ENCODE measurements at places on chromosomes 12 and 14.

DNA sequence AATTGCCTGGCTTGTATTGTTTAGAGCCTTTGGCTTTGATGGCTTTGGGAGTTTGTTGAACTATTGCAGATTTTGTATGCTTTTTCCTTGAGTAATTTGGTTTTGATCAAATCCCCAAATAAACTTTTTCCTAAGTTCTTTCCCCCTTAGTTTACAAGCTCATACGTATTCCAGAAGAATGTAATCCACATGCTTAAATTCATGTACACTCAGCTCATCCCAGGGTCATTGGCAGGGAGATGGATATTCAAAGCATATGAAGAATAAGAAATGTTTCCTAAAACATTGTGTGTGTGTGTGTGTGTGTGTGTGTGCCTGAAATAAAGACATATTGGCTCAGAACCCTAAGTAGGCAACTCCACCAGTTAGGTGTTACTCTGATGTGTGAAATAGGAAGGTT lies 89.4 kb downstream of the TMEM30B start:
- DNase-seq: no peak

DNA sequence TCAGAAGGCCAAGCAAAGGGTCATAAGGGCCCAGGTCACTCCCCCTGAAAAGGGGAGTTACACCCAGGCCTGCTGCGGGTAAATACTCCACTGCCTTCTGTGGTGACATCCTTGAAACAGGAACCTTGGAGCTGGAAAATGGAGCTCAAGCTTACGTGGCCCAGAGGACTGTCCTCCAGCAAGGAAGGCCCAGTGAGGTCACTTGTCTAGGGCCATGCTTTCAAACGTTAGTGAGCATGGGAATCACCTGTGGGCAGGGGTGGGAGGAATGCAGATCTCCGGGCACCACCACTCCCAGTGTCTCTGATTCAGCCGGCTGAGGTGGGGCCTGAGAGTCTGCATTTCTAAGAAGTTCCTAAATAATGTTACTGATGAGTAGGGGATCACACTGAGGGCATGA lies 140.5 kb upstream of the CCND2 start:
- no peak for DNase-seq

GRCh38 chr14:91409928-91410718 lies 7.5 kb downstream of the CCDC88C start:
- DNase-seq: no peak

DNA sequence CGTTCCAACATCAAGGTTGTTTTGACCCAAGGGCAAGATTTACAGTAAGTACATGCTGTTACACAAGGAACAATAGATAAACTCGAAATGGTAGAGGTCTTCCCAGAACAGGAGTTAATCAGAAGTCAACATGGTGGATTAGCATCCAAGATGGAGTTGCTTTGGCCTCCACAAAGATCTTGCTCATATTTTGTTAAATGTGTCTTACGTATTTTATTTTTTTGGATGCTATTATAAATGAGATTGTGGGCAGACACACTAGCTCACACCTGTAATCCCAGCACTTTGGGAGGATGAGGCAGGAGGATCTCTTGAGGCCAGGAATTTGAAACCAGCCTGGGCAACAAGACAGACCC lies 22.3 kb upstream of the RAB21 start:
- no peak for DNase-seq

GRCh38 chr12:12975322-12976077 lies 23.5 kb upstream of the GPRC5D start:
- peak; percentile 33 for DNase-seq

DNA sequence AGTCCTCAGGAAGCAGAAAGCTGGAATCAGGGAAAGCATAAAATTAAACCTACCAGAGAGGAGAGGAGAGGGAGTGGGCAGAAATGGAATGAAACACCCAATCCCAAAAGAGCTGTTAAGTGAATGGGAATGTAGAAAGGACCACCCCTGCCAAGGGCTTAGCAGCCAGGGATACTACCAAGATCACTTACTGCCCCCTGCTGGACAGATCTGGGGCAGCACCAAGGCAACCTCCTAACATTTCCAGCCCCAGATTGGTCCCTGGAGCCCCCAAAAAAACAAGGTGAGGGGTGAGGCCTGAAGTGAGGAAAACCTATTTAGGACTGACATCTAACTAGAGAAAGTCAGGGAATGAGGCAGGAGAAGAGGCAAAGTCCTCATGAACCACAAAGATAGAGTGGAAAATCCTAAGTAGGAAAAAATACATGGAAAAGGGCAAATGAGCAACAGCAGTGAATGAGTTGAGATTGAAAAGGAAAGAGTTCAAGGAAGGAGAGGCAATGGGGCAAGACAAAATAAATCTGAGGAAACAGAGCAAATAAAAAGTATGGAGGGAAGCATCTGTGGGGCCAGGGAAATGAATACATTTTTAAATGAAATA lies 11.2 kb upstream of the FKBP11 start:
- peak; percentile 75 for DNase-seq

- no peak for DNase-seq
Measured at GRCh38 chr14:77270361-77271112, 469 bp downstream of the NGB start.

DNA sequence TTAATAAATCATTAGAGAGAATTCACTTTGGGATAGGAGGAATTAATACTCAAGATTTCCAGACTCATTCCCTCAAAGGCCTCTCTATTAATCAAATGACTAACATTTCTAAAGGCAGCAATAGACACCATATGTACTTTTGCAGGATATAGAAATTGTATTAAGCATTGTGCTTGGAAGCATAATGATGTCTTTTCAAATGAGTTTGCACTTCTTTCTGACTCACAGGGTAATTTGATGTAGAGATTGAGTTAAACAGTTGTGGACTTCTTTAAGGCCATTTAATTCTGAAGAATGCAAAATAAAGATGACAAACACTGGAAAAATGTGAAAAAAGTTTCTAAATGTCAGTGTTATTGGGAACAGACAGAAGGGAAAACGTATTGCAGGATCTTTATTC lies 63.4 kb upstream of the CSRP2 start:
- no peak for DNase-seq

DNA sequence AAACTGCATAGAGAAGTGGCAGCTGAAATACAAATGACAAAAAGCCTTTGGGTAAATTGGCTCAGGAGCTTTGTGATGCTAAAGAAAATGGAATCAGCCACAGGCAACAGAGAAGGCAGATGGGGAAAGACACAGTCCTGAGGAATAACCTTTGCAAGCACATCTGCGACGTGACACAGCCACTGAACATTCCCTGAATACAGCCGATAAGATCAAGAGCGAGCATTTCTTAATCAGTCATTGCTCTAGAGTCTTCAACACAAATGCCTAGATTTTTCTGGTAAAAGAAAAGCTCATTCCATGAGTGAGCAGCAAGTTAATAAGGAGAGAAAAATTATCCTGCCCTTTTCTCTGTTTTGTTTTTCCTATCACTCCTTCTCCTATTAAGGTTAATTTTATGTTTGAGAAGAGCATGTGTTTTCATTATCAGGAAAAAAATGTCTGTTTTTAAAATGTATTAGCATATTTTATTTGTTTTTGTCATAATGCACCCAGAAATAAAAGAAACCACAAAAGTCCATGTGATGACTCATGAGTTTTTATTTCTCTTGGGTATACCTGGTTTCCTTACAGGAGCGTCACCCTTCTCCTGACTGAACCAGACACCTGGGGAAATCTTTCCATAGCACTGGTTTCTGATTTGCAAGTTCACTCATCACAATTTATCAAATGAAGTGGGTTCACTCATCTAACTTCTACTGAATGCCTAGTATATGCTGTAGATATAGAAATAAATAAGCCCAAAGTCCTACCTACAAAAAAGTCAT lies 45.4 kb upstream of the PCED1B start:
- no peak for DNase-seq

- DNase-seq: no peak
Measured at GRCh38 chr14:45715946-45716345, 462.9 kb upstream of the MIS18BP1 start.

- DNase-seq: no peak
Measured at GRCh38 chr12:105341010-105341409, 10.5 kb downstream of the C12orf75 start.

GRCh38 chr12:67322580-67322979 lies 53.4 kb downstream of the CAND1 start:
- no peak for DNase-seq

- DNase-seq: no peak
Measured at GRCh38 chr14:69483765-69484443, 624 bp upstream of the PLEKHD1 start.

- no peak for DNase-seq
Measured at GRCh38 chr14:92560106-92560865, 46.7 kb downstream of the RIN3 start.

GRCh38 chr12:44294649-44295048 lies 458.8 kb downstream of the TMEM117 start:
- DNase-seq: no peak

DNA sequence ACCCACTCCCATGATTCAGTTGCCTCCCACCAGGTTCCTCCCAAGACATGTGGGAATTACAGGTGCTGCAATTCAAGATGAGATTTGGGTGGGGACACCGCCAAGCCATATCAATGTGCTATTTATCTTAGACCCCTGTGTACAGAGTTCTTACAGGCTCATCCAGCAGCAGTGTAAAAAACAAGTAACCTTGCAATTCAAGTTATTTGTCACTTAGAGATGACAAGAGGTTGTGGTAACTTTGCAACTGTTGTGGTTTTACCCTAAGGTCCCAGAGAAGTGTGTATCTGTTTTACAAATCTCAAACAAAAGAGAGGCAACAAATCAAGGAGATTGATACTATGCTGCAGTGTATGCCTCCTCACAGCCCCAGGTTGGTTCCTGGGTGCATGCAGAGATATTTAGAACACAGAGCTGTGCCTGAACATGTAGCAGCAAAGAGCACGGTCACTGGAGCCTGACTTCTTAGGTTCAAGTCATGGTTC lies 11.5 kb upstream of the HELB start:
- DNase-seq: no peak

- DNase-seq: no peak
Measured at GRCh38 chr12:75239987-75240386, 30.3 kb upstream of the KCNC2 start.

- no peak for DNase-seq
Measured at GRCh38 chr14:23243066-23243465, 5.3 kb downstream of the RNF212B start.

- DNase-seq: peak; percentile 75
Measured at GRCh38 chr12:122834104-122834920, 945 bp upstream of the HIP1R start.

DNA sequence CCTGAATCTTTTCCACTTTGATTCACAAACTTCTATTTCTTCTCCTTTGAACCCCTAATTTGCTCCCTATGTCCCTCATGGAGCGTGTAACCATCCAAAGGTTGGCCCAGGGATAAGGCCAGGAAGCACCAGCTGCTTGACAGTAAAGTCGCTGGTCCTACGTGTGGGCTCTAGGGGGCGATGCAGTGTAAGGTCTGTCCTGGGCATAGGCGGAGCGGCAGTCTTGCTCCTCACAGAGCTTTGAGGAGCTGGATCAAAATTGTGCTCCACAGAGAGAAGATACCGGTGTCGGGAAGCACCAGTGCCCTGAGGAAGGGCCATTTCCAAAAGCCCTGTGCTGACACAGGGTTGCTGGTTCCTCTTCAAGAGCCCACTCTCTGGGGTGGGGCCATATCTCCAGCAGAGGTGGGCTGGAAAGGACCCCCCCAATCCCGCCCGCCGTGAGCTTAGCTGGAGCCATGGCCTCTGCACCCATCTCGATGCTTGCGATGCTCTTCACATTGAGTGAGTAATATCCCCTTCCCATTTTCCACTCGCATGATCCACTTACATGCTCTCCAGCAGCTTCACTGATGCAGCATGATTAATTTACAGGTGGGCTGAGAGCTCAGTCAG lies 49.9 kb upstream of the OR4E1 start:
- no peak for DNase-seq

DNA sequence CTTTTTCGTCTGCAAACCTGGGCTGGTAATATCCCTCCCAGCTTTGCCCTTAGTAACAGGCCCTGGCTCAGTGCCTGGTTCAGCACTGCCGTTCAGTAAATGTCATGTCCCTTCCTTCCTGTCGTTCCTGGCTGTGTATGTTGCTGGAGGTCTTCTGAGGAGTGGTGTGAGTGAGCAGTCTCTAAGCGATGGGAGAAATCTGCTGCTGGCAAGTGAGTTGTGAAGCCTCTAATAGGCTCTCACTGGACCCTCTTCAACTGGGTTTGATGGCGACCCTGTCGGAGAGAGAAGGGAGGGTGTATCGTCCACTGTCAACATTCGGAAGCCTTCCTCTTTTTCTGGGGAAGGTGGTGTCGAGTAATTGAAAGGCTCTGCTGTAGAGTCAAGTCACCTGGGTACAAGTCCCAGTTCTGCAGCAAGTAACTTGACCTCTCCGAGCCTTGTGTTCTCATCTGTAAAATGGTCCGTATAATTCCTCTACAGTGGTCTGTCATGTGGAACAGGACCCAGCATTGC lies 62.8 kb downstream of the HRK start:
- peak; percentile 33 for DNase-seq

Data from tibial artery (tissue), 4 donors.